ENCODE measurements at places on chromosomes 4 and X. TPM values are rescaled to one million over a fixed set of nuclear protein-coding genes. Genes with fewer than 3 reads are reported as not detected.

The PRAF2 gene
- polyA plus RNA-seq, result 141 TPM

GRCh38 chrX:152866386-152866785, 31.5 kb upstream of the ZNF185 start:
- DNase-seq, result no peak

DNA sequence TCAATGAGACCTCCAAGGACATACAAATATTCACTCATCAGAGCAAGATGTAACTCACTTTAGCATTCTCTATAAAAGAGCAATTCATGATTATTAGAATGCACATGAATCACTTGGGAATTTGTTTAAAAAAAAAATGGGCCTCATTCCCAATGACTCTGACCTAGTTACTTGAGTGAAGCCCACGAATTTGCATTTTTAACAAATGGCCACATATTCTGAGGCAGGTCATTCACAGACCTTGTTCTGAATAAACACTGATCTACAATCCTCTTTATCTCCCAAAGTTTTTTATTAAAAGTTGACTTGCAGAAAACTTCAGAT, 255.1 kb upstream of the VEGFC start:
- peak; percentile 67 for DNase-seq

The MAGEA4 gene
- polyA plus RNA-seq, result not detected

GRCh38 chr4:3372933-3373465, 68.8 kb upstream of the HGFAC start:
- no peak for DNase-seq

GRCh38 chr4:19596342-19596741, 655.4 kb upstream of the SLIT2 start:
- no peak for DNase-seq

The ACE2 gene
- polyA plus RNA-seq, result not detected

The STATH gene
- polyA plus RNA-seq, result not detected

The ATP8A1 gene
- polyA plus RNA-seq, result 0.29 TPM

The TXK gene
- polyA plus RNA-seq, result not detected

- no peak for DNase-seq
Measured at GRCh38 chr4:74330295-74330750, 22.1 kb downstream of the EPGN start.

GRCh38 chr4:79687006-79687405, 279.0 kb upstream of the GK2 start:
- no peak for DNase-seq

The CNKSR2 gene
- polyA plus RNA-seq, result 0.43 TPM

The GLRA3 gene
- polyA plus RNA-seq, result not detected

- peak; percentile 4 for DNase-seq
Measured at GRCh38 chr4:134018846-134019245, 182.7 kb downstream of the PABPC4L start.

The BEND2 gene
- not detected for polyA plus RNA-seq

DNA sequence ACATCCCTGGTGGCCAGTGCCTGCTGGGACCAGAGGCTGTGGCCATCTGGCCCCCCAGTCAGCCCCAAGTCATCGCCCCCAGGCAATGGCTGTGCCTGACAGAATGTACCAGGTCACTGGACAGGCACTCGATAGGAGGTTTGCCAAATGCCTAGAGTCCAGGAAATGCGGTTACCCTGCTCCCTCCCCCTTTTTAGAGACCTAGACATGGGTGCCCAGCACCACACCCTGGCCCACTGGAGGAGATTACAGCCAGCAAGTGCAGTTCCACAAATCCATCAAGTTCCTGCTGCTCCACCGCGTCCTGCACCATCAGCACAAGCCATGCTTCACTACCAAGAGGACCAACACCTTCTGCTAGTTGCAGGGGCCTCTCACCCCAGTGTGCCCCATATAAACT, 16.2 kb upstream of the ZFX start:
- no peak for DNase-seq

GRCh38 chrX:136047016-136047642, 61.9 kb downstream of the SLC9A6 start:
- peak; percentile 60 for DNase-seq

DNA sequence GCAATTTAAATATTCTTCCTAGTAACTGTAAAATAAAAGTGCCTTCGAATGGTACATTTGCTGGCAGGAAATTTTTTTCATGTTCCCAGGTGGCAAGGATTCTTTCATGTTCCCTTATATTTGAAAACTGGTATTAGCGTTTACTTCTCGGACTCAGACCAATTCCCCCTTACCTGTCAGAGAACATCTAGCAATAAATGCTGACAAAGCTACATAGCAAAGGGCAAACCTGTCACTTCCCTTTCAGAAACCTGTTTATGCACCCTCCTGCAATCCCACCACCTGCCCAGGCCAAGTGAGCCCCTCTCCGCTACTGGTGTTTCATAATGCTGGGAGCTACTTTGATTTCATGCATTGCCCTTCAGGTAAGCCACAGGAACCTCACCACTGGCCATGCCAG, 98.2 kb downstream of the HPRT1 start:
- no peak for DNase-seq

- peak; percentile 50 for DNase-seq
Measured at GRCh38 chr4:170853422-170854021, 763.8 kb upstream of the AADAT start.

DNA sequence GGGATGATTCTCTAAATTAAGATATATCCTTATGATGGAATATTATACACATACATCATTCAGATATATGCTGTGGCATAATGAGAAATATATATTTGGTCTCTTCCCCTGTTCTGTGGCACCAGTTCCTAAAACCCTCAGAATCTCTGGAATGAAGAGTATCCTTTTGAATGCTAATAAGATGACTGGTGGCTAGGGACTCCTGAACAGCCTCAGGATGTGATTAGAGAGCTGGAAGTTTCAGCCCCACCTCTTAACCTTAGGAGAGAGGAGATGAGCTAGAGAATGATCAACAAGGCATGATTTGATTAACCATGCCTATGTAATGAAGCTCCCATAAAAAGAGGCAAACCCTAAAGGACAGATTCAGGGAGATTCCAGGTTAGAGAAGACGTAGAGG, 632.0 kb downstream of the IQCM start:
- DNase-seq, result no peak

The F8A3 gene
- polyA plus RNA-seq, result 0.16 TPM

The DDIT4L gene
- polyA plus RNA-seq, result 3.5 TPM

The SYP gene
- 0.23 TPM for polyA plus RNA-seq

- DNase-seq, result no peak
Measured at GRCh38 chr4:13126976-13127910, 356.9 kb downstream of the RAB28 start.

DNA sequence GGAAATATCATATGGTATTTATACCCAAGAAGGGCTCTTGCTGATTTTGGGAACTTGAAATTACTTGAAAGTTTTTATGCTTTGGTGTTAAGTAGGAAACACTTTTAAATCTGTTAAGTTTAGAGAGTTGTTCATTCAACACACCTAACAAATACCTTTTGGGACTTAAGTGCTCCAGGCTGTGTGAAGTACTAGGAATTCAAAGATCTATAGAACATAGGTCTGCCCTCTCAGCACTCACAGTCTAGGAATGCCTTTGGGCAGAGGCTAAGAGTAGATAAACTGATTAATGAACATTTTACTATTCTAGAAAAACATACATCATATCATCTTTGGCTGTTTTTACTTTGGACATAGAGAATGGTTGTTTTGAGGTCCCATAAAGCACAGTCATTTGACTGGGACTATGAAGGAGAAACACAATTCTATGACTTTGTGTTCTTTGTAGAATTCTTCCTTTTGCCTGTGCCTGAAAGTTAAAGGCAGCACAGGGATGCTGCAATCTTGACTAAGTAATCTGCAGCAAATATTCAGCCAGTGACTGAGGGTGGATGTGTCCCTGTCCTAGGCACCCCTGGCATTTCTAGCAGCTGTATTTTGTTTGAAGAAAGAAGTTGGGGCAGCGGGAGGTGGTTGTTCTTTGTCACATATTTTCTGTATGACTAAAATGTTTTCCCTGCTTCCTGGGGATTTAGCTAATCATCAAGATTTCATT, 8.3 kb downstream of the BMP3 start:
- peak; percentile 8 for DNase-seq

- peak; percentile 69 for DNase-seq
Measured at GRCh38 chrX:12978205-12979025, 3.5 kb downstream of the TMSB4X start.

DNA sequence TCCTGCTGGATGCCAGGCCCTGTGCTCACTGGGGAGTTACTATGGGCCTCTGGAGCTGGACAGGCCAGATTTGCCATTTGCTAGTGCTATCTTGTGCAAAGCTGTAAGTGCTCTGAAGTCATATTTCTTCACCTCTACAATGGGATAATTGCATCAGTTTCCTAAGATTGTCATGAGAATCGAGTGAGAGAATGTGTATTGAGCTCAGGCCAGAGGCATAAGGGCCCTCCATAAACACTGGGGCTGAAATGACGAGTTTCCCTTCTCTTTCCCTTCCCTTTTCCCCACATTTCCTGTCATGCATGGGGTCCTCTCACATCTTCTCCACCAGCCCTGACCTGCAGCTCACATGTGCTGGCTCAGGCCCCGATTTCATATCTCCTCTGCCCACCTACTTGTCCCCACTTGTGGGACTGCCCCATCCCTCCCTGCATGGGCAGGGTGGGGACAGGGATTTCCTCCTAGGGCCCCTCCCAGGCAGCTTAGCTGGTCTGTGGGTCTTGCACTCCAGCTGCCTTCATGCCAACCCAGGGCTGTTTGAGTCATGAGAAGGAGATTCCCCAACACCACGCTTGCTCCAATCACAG, 358.8 kb downstream of the MID1IP1 start:
- DNase-seq, result no peak

- peak; percentile 30 for DNase-seq
Measured at GRCh38 chr4:25865586-25865985, 2.8 kb upstream of the SEL1L3 start.

GRCh38 chr4:177726111-177726510, 283.9 kb upstream of the AGA start:
- no peak for DNase-seq

DNA sequence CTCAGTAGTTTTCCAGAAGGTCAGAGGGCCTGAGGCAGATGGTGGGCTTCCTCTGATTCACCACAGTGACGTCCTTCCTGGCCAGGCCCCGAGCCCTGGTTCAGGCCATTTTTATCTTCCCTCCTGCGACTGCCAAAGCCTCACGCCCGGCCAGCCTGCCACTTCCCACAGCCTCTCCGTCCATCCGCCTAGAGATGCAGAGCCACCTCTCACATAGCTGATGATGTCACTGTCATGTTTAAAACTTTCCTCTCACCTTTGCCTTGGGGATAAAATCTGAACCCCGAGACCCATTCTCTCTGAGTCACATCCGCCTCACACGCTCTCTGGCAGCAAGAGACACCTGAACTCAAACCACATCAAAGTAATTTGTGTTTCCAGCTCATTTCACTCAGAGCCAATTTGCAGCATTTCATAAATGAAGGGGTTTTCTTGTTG, 175.3 kb downstream of the QDPR start:
- no peak for DNase-seq

The CCDC110 gene
- 0.13 TPM for polyA plus RNA-seq

DNA sequence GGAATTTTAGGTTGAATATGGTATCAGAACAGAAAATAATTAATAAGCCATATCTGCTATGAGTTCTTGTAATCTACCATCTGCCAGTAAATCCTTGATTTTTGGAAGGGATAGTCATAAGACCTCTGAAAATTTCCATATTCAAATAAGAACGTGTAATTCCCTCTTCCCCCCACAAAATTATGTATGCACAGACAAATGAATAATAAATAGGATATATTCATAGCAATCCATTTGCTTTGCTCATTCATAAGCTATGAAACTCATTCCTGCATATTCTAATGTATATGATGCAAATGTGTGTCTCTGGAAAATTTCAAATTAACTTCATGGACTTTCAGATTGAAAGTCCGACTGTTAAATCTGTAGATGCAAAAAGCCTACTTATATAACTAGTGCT, 833.1 kb upstream of the GRID2 start:
- no peak for DNase-seq

DNA sequence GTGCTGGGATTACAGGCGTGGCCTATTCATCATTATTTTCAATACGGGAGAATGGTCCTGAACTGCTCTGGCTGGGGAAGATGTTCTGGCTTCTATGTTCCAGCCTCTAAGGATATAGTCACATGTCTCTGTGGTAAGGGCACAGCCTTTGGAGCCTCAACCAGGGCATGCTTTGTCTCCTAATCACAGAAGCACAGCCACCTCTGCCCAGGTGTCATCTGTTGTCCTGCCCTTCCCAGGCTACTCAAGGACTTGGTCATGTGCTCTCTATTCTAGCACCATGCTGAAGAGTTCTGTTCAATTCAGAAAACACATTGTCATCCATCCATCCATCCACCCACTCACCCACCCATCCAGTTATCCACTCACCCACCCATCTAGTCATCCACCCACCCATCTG, 29.5 kb downstream of the ASMTL start:
- no peak for DNase-seq

Measured in GM23248 (cell line).